ENCODE measurements at places on chromosomes 16 and 17.
A peak's percentile ranks its signal among the peaks of the same experiment; 100 is the strongest.

DNA sequence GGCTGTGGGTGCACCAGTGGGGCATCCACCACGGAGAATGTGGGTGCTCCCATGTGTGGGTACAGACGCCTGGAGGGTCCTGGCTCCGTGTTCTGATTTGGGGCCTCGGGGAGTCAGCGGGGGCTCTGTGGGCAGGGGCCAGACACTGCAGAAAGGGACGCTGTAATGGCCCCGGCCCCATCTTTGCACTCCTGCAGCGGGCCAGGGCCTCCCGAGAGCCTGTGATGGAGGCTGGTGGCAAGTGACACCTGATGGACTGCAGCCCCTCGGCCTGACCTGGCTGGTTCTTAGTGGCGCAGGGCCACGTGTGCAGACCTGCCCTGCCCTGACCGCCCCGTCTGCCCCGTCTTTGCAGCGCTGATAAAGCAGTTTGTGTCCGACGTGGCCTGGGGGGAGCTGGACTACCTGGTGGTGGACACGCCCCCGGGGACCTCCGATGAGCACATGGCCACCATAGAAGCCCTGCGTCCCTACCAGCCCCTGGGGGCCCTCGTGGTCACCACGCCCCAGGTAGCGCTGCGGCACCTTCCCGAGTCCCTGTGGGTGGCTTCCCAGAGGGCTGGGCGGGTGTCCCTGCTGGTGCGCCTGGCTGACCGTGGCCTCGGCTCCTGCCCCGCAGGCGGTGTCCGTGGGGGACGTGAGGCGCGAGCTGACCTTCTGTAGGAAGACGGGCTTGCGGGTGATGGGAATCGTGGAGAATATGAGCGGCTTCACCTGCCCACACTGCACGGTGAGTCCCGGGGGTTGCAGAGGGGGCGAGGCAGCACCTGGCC, 4.7 kb downstream of the NUBP2 start:
- no peak for DNase-seq

- DNase-seq: no peak
Measured at GRCh38 chr16:88393034-88393433, 10.3 kb downstream of the ZNF469 start.

DNA sequence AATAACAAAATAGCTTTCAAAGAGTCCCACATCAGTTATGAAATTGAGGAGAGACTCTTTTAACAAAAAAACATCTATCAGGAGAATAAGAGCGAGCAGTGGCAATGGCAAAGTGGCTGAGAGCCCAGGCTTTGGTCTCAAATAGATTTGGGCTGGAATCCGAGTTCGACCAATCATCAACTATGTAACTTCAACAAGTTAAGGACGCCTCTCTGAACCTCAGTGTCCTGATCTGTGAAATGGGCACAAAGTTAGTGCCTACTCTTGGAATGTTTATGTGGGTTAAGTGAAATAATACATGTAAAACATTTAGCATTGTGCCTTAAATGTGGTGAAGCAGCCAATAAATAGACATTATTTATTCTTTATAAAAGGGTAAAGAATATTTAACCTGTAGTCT, 45.4 kb downstream of the CFDP1 start:
- DNase-seq: no peak

DNA sequence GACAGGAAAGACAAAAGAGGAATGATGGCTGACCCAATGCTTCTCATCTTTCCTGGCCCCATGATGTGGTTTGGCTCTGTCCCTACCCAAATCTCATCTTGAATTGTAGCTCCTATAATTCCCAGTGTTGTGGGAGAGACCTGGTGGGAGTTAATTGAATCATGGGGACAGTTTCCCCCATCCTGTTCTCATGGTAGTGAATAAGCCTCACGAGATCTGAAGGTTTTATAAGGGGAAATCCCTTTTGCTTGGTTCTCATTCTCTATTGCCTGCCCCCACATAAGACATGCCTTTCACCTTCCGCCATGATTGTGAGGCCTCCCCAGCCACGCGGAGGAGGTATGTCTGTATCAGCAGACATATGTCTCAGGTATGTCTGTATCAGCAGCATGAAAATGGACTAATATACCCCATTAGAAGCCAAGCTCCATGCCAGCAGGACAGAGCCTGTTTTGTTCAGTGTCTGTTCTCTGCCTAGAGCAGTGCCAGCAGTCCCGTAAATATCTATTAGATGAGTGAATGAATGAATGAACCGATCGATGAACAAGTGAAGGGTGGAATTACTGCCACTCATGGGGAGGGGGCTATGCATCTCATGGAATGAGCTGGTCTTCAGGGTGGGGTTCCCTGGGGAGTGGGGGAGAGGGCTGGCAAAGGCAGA, 304.4 kb downstream of the SOX9 start:
- no peak for DNase-seq

GRCh38 chr16:66478733-66479511, 51.8 kb downstream of the BEAN1 start:
- peak; percentile 44 for DNase-seq

DNA sequence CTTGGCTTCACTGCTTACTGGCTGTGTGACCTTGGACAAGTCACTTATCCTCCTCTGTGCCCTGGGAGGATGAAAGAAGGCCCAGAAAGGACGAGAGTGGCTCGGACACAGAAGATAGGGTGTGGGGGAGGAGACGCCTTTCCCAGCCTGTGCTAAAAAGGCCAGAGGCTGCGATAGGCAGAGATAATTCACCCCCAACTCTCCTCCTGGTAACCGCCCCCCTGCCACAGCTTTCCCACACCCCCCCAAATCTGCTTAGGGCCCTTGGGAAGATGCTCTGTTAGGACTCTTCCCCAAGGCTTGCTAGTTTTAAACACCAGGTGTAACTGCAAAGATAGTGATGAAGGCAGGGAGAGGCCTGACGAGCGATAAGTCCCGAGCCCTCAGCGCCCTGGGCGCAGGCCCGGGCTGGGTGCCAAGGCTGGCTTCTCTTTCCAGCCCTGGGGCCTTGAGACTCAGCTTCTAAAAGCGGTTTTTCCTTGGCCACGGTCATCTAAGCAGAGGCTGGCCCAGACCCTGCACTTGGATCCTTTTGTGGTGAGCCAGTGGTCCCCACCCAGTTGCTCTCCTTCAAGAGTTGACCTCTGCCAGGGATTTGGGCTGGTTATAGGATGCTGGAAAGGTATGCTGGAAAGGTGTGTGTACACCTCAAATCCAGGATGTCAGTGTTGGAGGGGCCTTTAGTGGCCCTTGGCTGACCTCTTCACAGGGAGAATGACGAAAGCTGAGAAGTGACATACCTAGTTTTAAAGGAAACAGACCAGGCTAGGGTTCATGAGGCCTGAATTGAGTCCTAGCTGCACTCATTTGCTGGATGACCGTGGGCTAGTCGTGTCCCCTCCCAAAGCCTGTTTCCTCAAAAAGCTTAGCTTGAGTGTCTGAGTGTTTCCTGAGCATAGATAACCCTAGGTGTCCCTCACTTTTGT, 3.4 kb upstream of the PPP1R9B start:
- no peak for DNase-seq

DNA sequence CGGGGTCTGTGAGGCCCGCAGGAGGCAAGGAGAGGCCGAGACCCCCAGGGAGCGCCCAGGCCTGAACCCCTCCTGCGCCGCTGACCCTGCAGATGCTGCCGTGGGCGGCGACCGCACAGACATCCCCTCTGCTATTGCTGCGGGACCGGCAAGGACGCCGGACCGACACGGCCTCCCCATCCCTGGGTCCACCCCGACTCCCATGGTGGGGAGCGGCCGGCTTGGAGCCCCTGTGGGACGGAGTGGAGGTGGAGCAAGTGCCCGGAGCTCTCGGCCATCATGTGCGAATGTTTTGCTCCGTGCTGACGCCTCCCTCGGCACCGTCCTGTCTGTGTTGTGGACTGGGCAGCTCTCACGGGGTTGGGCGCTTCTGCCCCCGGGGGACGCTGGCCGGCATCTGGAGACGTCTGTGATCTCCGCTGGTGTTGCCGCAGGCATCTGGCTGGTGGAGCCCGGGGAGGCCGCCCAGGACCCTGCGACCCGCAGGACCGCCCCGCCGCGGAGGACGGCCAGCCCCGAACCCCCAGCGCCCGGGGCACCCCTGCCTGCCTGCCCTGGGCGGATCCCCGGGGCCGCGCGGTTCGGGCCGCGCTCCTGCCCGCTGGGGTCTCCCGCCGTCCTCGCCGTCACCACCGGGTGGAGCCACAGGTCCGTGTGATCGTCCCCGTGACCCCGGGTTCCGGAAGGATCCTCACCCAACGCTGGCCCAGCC, 12.8 kb upstream of the GNG13 start:
- DNase-seq: no peak

- peak; percentile 51 for DNase-seq
Measured at GRCh38 chr17:35969558-35970380, 11.5 kb downstream of the CCL16 start.

DNA sequence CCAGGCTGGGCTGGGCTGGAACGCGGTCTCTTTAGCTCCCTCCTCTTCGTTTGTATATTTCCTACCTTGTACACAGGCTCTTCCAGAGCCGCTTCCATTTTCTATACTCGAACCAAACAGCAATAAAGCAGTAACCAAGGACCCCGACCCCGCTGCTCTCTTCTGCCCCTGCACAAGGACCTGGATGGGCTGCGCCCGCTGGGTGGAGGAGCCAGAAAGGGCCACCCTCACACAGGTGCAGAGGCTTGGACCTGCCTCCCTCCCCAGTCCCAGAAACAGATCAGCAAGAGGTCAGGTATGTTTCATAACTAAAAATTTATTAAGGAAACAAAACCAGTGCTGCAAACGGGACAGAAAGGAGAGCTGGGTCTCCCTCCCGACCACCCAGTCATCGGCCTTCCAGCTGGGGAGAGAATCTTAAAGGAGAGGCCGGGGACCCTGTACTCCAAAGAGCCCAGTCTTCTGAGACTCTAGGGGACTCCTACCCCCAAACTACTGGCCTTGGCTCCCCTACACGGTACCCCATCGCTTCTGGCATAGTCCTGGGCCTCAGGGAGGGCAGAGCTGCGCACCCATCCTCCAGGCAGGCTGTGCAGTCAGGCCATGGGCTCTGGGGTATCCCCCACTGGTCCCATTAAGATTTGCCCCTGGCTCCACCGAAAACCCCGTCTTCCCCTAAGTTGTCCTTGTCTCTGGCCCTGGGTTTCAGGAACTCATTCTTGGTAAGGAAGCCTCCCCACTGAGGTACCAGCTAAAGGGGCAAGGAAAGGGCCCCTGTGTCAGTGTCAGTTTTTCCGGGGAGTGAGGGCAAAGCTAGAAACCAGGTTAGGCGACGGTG, 4.9 kb downstream of the HIC1 start:
- no peak for DNase-seq

- DNase-seq: no peak
Measured at GRCh38 chr16:10931134-10931533, 11.1 kb downstream of the DEXI start.

- DNase-seq: no peak
Measured at GRCh38 chr17:62179525-62180161, 114.6 kb upstream of the MED13 start.

GRCh38 chr16:83220066-83220465, 587.7 kb upstream of the HSBP1 start:
- no peak for DNase-seq

GRCh38 chr17:71360301-71360700, 760.5 kb upstream of the SOX9 start:
- DNase-seq: no peak

DNA sequence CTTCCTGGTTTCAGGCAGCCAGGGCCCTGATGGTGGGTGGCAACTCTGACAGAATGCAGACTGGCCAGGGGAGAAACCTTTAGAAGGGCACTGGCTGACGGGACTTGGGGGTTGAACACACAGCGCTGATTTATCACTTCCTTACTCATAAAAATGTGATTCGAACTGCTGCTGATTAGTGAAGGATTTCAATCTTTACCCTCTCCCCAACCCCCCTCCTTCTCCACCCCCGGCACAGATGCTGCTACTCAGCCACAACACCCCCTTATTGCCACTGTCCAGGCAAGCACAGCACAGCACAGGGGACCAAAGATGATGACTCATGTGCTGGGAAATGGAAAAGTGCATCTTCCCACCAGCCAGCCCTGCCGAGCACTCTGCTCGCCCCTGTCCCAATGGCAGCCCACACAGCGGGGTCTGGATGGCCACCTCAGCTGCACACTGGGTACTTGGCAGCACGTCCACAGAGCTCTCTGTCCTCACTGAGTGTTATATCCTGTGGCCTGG, 70.1 kb downstream of the SMG6 start:
- no peak for DNase-seq

GRCh38 chr16:386641-387156, 4.9 kb upstream of the PGAP6 start:
- DNase-seq: no peak

GRCh38 chr17:2237950-2238349, 65.6 kb downstream of the SMG6 start:
- no peak for DNase-seq

DNA sequence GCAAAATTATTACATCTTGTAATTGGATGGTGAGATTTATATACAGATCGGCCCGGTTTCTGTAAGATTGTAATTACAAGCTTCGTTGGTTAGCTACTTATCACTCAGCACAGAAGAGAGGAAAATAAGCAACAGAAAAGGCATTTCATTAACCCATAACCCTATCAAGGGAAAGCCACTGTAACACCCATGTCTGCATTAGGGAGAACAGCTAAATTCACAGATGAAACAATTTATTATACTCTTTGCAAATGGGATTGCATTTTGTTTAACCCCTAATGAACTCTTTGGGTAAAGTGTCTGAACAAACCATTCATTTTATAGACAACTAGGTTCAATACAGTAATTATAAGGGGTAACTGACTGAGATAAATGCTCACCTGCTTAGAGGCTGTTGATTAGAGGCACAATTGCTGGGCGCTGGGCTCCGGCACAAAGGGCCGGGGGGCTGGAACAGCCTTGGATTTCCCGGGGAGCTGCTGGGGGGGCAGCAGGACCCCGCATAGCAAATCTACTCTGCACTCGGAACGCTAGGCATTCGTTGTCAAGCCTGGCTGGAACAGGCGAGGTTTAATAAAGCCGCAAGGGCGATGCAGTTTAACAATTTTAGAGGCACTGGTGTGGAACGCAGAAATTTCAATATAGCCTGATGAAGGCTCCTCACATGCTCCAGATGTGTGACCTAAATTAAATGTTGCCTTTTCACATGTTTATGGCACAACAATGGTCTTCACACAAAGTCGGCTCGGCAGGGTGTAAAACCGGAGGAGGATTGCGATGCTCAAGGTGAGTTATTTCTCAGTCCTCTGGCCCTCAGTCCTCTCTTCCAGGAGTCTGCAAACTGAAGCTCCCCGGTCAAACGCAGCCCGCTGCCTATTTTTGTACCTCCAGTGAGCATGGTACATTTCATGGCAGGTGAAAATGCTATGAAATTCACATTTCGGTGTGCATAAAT, 134.0 kb upstream of the IRX6 start:
- no peak for DNase-seq

DNA sequence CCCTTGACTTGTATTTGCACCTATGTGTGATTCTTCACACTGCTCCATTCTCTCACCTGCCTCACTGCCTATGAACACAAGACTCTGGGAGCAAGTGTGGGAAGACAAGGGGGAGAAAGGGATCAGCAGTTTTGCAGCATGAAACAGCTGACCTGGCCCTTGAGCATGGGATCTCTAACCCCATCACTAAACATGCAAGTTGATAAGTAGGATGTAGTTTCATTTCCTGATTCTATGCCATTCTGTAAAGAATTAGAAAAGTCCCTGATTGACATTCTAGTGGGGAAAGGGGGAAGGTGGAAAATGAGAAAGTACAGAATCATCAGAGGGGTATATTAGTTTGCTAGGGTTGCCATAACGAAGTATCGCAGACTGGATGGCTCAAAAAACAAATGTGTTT, 25.3 kb upstream of the MYOCD start:
- no peak for DNase-seq

GRCh38 chr16:81693744-81694303, 85.3 kb upstream of the PLCG2 start:
- DNase-seq: no peak
